ENCODE measurements at places on chromosomes 11 and 22. TPM values are rescaled to one million over a fixed set of nuclear protein-coding genes. Genes with fewer than 3 reads are reported as not detected.

SULT4A1 gene
- 3.3 TPM for polyA plus RNA-seq

WNT7B gene
- 9.7 TPM for polyA plus RNA-seq

DNA sequence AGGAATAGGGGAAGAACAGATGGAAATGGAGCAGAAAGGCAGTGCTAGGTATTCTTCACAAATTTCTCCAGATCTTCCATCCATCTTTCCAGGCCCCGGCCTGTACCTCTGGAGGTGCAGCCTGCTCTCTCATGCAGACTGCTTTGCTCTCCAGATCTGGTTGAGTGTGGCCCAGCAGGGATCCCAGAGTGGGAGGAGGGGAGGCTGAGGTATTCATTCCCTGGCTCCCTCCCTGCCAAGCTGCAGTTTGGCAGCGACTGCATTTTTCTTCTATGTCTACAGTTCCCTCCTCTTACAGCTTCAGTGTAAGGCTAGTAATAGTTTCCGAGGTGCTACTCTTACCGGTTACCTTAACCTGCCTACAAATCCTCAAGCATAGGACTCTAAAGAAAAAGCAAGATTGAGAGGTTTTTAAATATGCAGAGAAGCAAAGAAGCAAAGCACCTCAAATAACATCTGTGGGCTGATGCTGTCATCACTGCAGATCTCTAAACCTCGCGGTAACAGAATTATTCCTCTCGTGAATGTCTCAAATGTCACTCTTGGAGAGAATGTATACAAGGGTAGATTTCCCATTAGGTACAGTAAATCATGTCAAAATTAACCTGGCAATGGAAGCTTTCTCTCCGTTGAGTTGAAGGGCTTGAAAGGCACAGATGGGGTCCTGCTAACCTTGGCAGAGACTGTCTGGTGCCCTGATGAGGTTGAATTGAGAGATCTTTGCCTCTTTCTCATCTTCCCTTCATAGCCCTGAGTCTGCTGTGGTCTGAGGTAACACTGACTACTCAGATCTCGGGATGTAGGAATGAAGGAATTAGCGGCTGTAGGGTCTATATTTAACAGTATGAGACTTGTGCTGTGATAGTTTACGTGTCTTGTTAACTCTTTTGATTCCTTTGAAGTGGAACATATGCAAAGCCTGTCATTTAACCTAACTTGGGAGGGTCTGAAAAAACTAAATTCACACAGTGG, 297.9 kb upstream of the C11orf87 start:
- DNase-seq = no peak

GRCh38 chr11:66293777-66294625, 2.3 kb downstream of the TMEM151A start:
- DNase-seq = no peak

- no peak for DNase-seq
Measured at GRCh38 chr11:127552446-127552845, 551.9 kb upstream of the KIRREL3 start.

DNA sequence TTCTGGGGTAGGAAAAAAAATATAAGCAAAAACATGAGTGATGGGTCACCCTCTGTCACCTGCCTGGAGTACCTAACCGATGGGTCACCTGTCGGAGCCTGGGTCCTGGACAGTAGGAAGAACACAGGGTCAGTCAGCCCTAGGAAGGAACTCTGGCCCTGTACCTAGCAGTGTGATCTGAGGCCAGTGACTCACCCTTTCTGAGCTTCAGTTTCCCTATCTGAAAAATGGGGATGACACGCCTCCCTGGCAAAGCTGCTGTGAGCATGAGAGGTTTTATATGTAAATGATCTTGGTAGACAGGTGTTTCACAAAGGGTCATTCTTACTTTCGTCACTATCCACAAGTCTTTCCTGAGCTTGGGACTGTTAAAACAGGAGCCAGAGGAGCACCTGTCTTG, 182.0 kb downstream of the ST3GAL4 start:
- no peak for DNase-seq

Measured in left renal pelvis (tissue), 4 donors.